ENCODE measurements at places on chromosomes 7 and 10.

GRCh38 chr10:123576706-123577105, 89.4 kb upstream of the GPR26 start:
- no peak for DNase-seq

- DNase-seq: no peak
Observed at GRCh38 chr7:28411876-28412662, at the start of gene CREB5. TSS of gene CREB5 (plus strand) at chr7:28412518. CDS start at chr7:28412915, 397 bp downstream.

GRCh38 chr10:111034598-111035310, 42.1 kb upstream of the ADRA2A start:
- no peak for DNase-seq

DNA sequence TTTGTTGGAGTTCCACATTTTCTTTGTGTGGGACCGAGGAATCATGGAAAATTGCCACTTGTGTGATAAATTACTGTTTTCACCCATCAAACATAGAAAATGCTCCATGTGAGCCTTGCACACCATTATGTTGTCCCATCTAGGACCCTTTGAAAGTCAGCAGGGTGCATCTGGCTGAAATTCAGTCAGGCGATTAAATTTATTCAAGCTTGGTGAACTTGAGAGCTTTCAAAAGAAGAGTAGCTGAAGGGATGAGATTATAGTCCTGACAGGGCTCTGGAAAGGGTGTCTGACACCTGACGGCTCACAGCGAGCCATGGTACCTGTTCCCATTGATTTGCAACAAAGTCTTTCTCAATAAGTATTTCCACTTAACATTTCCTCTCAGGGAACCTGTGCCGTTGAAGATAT, 399.7 kb upstream of the ETV1 start:
- DNase-seq: peak; percentile 93

DNA sequence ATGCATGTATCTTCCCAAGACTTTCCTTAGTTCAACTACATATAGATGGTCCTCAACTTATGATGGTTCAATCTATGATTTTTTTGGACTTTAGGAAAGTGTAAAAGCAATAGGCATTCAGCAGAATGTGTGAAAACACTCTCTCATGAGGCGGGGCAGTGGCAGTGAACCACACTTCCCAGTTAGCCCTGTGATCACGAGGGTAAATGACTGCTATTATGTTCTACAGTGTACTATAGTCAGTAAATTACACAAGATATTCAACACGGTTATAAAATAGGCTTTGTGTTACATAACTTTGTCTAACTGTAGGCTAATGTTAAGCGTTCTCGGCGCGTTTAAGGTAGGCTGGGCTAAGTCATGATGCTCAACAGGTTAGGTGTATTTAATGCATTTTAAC, 169.3 kb downstream of the AMPH start:
- no peak for DNase-seq

GRCh38 chr10:124592101-124592500, 130.5 kb downstream of the LHPP start:
- DNase-seq: no peak

DNA sequence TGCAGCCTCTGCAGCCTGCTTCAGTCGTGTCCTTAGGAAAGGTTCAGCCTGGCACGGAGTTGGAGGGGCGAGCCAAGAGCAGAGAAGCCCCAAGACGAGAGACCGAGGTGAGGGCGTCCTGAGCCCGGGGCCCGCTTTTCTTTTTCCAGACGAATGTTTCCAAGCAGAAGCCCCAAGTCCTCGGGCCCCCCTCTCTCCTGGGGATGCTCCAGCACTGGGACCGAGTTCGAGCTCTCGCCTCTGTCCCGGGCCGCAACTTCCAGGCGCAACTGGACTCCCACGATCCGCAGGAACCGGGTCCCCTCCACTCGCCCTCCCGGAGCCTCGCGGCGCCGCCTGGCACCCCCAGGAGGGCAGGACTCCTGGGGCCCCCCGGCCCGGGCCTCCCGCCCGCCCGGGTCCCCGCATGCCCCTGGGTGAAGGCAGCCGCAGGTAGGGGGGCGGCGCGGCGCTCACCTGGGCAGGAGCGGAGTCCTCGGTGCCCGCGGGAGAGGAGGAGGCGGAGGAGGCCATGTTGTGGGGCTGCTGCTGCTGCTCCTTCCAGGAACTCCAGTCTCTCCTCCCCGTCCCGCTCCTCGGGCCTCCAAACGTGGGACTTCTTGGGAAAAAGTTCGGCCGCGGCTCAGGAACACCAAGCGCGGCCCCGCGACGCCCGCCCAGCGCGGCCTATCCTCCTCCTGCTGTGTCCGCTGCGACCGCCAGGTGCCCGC, 45.3 kb upstream of the CDK1 start:
- no peak for DNase-seq

- DNase-seq: no peak
Observed at GRCh38 chr7:103867874-103868273, 121.6 kb downstream of the RELN start.
